Stimulated activated CD8-positive, alpha-beta memory T cell treated with anti-CD3 and anti-CD28 coated beads, Interleukin-7, amount 100 ng/mL, for 1 hour (primary cell): ENCODE measurements at places on chromosomes 1 and 21.

GRCh38 chr1:10962483-10962882 is 50.0 kb upstream of the TARDBP start:
- no peak for DNase-seq

GRCh38 chr1:218348628-218349071 is 3.5 kb downstream of the TGFB2 start:
- DNase-seq, result no peak

DNA sequence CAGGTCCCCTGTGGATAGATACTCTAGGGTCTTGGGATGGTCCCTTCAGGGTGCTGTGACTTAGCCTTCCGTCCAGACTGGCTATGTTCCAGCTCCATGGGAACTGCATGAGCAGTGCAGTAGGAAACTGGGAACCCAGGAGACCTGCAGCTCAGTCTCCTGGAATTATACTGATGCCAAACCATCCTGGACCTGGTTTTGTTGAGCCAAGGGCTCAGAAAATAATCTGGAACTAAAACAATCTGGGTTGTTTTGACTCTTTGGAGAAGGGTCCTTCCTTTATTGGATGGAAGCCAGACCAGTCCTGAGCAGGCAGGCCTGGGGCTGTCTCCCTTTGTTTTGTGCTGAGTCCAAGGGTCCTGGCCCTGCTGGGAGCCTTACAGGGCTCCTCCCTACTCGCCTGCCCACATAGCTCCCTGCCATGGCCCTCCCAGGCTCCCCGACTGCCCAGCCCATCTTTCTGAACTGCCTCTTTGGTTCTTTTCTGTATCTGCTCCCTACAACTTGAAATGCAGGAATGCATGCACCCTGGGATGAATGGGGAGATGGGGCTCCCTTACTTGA is 1.2 kb downstream of the IPO13 start:
- DNase-seq, result no peak

- DNase-seq, result no peak
Observed at GRCh38 chr1:186152227-186152619, 222.8 kb downstream of the TPR start.

GRCh38 chr1:6907676-6908434 is 122.6 kb downstream of the CAMTA1 start:
- no peak for DNase-seq

GRCh38 chr1:170932236-170932635 is 3.1 kb upstream of the MROH9 start:
- DNase-seq, result no peak

GRCh38 chr1:39148942-39149341 is 55.6 kb upstream of the MACF1 start:
- no peak for DNase-seq

DNA sequence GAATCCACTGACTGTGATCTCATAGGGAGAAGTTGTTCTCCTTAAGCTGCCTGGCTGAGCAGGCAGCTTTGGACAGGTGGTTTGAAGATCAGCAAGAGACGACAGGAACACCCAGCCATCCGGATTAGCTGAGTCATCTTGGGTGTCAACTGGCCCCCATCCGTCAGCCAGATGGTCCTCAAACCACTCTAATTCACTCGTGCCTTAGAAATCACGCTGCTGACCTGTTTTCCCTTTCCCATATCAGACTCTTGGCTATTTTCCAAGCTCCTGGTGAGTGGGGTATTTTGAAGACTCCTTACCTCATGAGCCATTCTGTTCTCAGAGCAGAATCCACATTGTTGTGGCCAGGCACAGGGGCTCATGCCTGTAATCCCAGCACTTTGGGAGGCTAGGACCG is 149.1 kb upstream of the L1TD1 start:
- no peak for DNase-seq

DNA sequence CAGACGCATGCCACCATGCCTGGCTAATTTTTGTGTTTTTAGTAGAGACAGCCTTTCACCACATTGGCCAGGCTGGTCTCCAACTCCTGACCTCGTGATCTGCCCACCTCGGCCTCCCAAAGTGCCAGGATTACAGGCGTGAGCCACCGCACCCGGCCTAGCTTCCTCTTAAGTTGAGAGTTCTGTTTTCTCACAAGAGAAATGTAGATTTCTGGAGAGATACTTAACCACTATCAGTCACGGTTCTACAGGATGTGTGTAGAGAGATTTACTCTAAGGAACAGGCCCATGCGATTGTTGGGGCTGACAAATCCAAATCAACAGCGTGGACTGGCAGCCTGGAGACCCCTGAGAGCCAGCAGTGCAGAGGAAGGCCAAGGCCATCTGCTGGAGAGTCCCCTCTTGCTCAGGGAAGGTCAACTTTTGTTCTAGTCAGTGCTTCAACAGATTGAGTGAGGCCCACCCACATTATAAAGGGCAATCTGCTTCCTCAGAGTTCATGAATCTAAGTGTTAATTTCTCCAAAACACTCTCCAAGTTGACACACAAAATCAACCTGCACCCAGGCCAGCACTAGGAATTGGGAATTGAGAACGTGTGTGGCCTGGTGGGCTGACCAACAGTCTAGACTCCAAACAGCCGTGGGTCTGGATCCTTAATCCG is 38.7 kb downstream of the CHAF1B start:
- no peak for DNase-seq

GRCh38 chr1:12052008-12052573 is 11.0 kb upstream of the TNFRSF8 start:
- no peak for DNase-seq

DNA sequence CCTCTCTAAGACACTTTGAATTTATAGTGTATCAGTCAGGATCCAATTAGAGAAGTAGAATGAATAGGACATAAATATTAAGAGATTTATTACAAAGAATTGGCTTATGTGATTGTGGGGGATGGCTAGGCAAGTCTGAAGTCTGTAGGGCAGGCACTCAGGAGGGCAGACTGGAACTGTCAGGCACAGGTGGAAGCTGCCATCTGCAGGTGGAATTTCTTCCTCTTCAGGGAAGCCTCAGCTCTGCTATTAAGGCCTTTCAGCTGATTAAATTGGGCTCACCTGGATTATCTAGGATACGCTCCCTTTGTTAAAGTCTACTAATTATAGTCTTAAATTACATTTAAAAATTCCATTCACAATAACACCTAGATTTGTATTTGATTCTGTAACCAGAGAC is 92.0 kb upstream of the HAO2 start:
- no peak for DNase-seq

- no peak for DNase-seq
Observed at GRCh38 chr1:200226969-200227303, 182.9 kb downstream of the ZNF281 start.

GRCh38 chr1:54309631-54310366 is 96.4 kb downstream of the SSBP3 start:
- no peak for DNase-seq

- DNase-seq, result no peak
Observed at GRCh38 chr1:80083892-80084291, 1077.4 kb upstream of the ADGRL4 start.

- no peak for DNase-seq
Observed at GRCh38 chr1:101820071-101820470, 176.7 kb downstream of the OLFM3 start.

DNA sequence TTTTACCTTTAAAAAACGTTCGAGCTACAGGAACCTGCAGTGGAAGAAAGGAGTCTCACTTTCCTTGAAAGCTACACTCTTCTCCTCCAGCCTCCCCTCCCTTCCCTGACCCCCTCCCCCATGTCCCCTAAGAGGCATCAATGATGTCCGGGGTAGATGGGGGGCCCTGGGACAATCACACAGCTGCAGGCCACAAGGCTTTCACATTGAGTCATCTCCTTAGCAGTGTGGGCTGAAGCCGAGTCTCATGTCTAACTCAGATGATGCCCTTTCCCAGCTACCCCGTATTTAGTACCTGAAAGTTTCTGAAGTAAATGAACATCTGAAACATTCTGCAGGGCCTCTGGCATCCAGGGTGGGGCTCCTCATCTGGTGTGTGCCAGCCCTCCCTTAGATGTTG is 6.3 kb upstream of the GPR25 start:
- DNase-seq, result no peak

GRCh38 chr21:42198929-42199867 is 19.7 kb upstream of the ABCG1 start:
- no peak for DNase-seq

DNA sequence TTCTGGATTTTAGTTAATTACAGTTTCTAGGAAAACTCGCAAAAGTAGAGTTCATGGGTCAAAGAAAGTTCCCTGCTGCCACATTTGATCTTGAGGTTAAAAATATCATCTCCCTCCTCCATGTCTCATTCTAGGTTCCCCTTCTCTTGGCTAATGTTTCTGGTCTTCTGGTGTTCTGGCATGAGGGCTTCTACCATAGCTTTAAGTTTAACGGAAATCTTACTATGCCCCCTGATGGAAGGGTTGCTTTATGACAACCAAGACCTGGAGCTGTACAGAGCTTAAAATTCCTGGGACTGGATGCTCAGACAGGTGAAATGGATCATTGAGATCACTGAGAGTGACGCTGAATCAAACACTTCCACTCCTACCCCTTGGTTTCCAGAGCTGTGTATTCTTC is 1881.7 kb downstream of the MRPL39 start:
- DNase-seq, result no peak

DNA sequence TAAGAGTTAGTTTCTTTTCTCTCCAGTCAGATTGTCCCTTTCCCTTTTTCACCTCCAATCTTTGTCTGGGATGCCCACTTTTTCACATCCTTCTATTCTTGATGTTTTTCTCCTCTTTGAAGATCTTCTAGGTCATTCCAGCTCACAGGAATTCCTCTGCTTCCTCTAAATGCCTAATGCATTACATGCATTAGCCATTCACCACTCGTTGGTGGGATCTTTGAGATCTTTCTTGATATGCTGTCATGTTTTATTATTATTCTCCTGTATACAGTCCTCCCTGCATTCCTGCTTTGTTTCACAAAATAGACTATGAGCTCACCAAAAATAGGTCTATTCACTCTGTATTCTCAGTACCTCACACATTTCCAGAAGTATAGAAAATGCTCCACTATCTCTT is 129.0 kb downstream of the LYPLAL1 start:
- no peak for DNase-seq

DNA sequence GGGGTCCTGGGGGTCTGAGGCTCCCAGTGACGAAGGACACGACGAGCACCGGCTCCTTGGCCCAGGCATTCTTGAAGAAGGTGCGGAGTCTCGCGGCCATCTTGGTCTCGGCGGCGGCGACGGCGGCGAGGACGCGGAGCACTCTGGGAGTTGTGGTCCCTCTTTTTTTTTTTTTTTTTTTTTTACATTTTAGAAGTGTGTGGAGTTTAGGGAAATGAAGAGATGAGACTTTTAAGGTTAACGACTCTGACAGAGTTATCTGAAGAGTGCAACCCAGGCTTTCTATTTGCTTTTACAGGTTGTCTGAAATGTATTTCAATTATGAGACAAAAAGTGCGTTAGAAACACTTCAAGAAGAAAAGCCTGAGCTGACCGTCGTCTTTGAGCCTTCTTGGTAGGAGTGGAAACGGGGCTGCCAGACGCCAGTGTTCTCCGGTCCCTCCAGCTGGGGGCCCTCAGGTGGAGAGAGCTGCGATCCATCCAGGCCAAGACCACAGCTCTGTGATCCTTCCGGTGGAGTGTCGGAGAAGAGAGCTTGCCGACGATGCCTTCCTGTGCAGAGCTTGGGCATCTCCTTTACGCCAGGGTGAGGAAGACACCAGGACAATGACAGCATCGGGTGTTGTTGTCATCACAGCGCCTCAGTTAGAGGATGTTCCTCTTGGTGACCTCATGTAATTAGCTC is 9.7 kb downstream of the OR2B11 start:
- DNase-seq, result peak; percentile 2

GRCh38 chr1:154846565-154847442 is 23.3 kb downstream of the KCNN3 start:
- no peak for DNase-seq

DNA sequence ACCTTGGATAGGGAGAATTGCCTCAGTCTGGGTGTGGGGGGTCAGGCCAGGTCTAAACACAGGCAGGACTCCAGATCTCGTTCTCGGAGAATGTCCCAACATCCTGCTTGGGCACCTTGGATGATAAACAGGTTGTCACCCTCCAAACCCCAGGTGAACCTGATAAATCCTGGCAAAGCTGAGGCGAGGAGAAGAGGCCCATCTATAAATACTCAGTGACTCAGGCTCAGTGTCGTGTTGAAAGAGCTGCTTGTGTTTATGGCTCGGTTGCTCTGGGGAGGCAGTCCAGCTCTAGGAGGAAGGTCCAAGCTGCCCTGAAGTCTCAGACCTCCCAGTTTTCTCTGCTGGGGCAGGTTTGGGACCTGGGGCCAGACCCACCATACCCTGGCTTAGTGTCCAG is 15.8 kb upstream of the TRIM63 start:
- no peak for DNase-seq

- no peak for DNase-seq
Observed at GRCh38 chr1:3179471-3179870, 110.5 kb downstream of the PRDM16 start.

DNA sequence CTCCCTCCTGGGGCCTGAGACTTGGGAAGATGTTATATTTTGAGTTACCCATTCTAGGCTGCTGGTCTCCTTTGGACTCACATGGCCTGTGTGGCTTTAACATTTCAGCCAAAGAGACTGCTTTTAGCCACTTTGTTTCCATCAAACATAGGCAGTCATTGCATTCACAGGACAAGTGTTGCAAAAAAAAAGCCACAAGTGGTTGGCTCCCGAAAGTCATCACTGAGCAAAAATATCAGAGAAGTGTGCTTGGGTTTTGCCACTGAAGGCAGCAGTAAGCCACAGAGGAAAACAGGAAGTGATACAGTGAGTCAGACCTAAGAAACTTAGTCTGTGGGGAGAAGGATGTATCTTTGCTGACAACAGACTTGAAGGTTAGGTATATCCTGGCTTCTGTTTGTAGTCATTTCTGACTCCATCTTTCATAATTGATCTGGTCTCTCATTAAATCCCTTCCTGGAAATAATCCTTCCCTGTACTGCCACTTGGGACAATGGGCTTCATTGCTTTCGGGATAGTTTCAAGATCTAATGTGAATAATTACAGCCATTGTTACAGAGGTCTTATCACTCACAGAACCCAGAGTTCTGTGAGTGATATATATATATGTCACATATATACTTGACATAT is 80.9 kb downstream of the COLGALT2 start:
- DNase-seq, result peak; percentile 11

GRCh38 chr1:236099355-236099974 is 34.6 kb upstream of the NID1 start:
- DNase-seq, result no peak

GRCh38 chr1:157700732-157701131 is at the start of gene FCRL3:
FCRL3 (minus strand) TSS chr1:157700769; CDS start chr1:157700489, 280 bp downstream.
- no peak for DNase-seq

DNA sequence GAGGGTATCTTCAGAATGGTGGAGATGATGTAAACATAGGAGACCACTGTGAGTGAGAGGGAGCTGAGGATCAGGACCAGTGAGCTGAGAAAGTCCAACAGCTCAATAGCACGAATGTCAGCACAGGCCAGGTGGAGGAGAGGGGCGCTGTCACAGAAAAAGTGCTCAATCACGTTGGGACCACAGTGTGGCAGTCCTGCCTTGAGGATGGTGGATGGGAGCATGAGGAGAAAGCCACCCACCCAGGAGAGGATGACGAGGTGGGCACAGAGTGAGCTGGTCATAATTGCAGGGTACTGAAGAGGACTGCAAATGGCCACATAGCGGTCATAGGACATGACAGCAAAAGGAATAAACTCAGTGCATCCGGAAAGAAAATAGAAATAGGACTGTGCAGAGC is 8.1 kb downstream of the OR11L1 start:
- no peak for DNase-seq

GRCh38 chr1:185526344-185527307 is 207.6 kb upstream of the HMCN1 start:
- DNase-seq, result no peak

GRCh38 chr1:200634261-200635122 is 13.9 kb upstream of the KIF14 start:
- no peak for DNase-seq

GRCh38 chr1:225885336-225885735 is 3.2 kb upstream of the TMEM63A start:
- DNase-seq, result no peak

GRCh38 chr21:34647555-34647954 is 21.2 kb upstream of the CLIC6 start:
- no peak for DNase-seq
